ENCODE measurements at places on chromosomes 7 and 10.

DNA sequence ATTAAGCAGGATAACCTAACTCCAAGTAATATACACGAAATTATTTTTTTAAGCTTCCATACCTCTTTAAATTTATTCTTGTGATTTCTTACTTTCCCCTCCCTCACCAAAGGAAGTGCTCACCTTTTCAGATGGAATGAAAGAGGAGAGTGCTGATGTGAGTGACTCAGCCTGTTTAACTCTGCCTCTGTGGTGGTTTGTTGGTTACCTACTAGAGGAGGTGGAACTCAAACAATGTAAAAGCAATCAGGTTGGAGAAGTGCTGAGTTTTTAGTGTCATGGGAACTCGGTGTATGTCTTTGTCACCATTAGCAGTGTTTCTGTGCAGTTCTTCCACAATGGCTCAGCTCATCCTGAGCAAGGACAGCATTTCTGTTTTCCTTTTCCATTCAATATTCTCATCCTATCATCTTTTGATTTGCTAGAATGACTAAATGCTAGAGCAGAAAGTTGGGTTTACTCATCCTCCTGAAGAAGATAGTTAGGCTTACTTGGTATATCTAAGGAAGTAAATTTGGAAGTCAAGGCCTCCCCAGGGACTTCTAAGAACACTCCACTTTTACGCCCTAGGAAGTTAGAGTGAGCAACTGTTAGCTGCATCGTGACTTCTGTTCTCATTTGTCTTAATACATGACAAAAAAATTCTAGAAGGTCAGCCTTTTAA, 6.0 kb downstream of the ADD3 start:
- DNase-seq: no peak

GRCh38 chr7:27122077-27122910, 8.3 kb downstream of the HOXA4 start:
- DNase-seq: no peak

- no peak for DNase-seq
These were observed 12.1 kb upstream of the STK17A start for GRCh38 chr7:43570688-43571365.

- DNase-seq: no peak
These were observed 256.2 kb upstream of the CACNA2D1 start for GRCh38 chr7:82699773-82700186.

- DNase-seq: no peak
These were observed 326.1 kb downstream of the PLXDC2 start for GRCh38 chr10:20142311-20142710.

DNA sequence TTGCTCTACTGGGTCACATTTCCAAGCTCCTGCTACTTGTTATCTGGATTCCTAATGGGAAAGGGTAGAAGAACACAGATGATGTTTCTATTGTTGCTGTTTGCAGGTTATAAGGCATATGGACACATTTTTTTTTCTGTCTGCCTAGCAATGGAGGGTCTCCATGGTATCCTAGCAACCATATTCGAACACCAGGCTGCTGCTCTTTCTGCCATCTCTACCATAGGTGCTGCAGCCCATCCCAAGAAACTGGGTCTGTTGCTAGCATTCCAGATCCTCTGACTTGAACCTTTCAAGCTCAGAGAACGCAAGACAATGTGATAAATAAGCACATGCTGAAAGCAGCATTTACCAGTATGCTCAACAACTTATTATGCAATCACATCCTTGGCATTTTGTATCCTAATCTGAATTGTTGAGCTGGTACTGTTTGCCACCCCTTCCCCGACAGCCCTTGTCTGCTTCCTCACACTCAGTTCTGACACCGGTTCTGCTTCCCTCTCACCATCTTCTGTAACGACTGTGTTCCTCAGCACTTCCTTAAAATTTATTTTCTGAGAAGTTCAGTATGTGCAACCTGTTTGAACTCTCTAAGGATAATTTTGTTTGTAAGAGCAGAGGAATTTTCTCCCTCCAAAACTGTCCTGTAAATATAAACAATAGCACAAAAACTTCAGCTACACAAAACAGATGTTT, 6.2 kb downstream of the PRKG1 start:
- no peak for DNase-seq

DNA sequence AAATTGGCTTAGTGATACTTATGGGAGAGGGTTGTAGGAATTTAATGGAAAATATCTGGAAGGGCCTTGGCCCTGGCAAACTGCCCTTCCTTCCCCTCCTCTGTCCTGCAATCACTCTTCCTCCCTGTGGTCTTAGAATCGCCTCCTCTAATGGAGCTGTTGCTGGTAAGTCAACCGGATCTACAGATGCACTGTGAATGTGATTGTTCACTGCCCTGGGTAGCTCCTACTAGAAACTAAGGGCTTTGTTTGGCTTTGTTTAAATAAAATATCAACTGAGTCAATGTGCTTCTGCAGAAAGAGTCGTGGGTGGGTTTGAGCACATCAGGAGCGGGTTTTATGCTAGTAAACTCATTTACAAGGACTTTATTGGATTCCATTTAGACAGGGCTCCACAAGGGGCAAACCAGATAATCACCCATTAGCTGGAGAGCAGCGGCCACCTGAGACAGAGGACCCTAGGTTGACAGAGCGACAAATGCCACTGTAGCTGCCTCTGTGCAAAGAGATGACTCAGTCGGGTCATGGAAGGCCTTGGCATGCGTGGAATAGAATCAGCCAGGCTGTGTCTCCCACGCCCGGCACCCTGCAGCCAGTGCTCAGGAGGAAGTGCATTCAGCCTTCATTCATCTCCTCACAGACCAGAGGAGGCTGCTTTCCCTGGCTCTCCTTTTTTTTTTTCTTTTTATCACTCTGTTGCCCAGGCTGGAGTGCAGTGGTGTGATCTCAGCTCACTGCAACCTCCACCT, 97.9 kb downstream of the GAD2 start:
- DNase-seq: no peak

GRCh38 chr10:116490028-116490662, 55.6 kb upstream of the PNLIP start:
- DNase-seq: peak; percentile 2

- peak; percentile 7 for DNase-seq
These were observed 92.1 kb upstream of the SAMD8 start for GRCh38 chr10:75019370-75019769.

DNA sequence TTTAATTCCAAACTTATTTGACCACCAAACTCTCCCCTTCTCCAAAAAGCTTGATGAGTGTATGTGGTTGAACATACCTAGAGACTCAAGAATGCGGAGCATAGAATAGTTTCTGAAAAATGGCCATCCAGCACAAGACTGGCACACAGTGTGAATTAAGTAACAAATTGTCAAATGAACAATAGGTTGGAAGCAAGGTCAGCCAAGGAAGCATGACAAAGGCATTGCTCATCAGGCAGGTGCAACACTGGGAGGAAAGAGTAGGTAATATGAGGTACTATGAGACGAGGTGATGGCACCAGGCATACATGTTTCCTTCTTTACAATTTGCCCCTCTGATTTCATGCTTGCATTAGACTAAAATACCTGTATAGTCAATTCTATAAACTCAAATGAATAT, 73.7 kb downstream of the DKK1 start:
- DNase-seq: no peak

DNA sequence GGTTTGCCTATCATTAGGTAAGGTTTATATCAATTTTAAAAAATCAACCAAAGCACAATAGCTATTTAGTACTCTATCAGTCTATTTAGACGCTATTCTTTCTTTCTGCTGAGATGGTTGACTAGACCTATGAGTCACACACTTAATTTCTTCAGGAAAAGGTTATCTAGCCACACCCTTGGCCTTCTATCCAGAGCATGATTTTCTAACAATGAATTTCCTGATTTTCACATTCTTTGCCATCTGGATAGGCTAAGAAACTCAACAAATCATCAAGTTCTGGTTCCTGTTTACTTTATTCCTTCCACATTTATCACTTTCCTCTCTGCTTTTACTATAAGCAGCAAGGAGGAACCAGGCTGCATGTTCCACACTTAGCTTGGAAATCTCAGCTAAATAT, 8.1 kb downstream of the PRPS1L1 start:
- DNase-seq: no peak

GRCh38 chr7:68873616-68874015, 724.7 kb upstream of the AUTS2 start:
- DNase-seq: no peak

DNA sequence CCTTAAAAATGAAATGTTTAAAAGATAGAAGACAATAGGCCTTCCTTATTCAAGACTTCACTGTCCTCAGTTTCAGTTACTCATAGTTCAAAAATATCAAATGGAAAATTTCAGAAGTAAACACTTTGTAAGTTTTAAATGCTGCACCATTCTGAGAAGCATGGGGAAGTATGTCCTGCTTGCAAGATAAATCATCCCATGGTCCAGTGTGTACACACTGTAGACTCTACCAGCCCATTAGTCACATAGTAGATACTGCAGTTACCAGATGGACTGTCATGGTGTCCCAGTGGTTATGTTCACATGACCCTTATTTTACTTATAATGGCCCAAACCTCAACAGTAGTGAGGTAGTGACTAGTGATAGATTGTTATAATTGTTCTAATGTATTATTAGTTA, 69.5 kb downstream of the PTPN12 start:
- no peak for DNase-seq

DNA sequence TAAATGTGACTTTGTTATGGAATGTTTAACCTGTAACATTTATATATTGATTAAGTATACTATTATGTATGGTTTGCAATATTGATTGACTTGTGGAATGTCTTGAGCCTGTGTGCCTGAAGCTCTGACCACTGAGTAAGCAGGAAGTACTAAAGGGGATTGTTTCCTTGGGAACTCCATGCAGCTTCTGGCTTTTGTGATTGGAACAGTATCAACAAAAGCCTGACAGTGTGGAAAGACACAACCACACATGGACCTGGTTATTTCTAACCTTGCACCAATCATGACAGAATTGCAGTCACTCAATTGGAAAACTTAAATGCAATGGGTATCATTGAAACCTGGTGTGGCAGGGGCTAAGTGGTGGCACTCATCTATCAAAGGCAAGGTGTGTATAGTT, 45.5 kb upstream of the PIK3CG start:
- no peak for DNase-seq

DNA sequence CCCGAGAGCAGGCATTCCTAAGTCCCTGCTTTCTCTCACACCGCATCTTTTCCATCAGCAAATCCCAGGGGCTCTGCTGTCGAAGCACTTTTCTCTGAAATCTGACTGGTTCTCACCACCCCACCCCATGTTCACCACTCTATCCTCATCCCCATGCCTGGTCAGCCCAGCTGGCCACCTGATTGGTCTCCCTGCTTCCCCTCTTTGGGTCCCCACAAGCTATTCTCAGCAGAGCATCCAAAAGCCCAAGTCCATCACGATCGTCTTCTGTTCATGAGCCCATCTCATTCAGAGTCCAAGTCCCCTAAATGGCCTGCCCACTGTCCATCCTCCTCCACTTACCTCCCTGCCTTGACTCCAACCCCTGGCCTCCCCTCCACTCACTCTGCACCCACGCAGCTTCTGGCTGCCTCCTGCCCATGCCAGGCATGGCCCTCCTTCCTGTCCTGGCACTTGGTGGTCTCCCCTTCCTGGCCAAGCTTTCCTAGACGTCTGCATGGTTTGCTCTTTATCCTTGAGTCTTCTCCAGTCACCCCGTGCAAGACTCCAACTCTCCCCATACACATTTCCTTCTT, 1.6 kb upstream of the PPP2R2D start:
- DNase-seq: no peak

GRCh38 chr7:33592718-33593117, 312.6 kb upstream of the BMPER start:
- DNase-seq: no peak

DNA sequence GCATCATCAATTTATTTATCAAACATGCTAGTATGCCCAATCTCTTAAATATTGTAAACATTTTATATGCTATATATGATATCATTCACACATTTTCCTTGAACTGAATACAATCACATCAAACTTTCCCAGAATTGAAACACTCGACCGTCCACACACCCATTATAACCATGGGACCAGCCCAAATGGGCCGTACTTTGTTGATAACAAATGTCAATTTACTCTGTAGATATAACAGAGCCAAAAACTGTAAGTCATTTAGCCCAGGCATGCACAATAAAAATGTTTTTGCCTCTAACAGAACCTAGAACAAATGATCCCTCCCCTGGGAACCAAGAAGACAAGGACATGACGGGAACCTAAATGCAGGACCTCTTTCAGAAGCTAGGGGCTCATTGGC, 683 bp upstream of the ANKRD22 start:
- DNase-seq: no peak

GRCh38 chr7:22921386-22922086, 92.4 kb downstream of the HYCC1 start:
- no peak for DNase-seq

- DNase-seq: no peak
These were observed 39.6 kb downstream of the GLI3 start for GRCh38 chr7:42197451-42197850.

GRCh38 chr7:16980539-16980938, 98.8 kb upstream of the AGR3 start:
- no peak for DNase-seq

DNA sequence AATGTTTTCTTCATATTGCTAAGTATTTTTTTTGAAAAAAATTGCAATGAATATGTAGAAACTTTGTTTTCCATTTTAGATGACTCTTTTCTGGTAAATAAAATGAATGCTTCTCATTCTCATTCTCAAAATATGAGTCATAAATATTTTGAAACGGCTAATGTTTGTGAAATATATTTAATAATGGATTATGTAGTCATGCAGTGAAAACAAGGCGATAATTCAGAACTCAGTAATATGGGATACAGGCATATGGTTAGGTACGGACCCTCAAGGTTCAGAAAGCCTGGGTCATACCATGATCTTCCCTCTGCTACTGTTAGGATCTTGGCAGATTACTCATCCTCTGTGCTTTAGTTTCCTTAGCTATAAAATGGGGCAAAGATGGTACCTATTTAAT, 46.2 kb upstream of the SLC39A12 start:
- DNase-seq: no peak

- no peak for DNase-seq
These were observed 968 bp upstream of the OPN4 start for GRCh38 chr10:86653379-86653778.

DNA sequence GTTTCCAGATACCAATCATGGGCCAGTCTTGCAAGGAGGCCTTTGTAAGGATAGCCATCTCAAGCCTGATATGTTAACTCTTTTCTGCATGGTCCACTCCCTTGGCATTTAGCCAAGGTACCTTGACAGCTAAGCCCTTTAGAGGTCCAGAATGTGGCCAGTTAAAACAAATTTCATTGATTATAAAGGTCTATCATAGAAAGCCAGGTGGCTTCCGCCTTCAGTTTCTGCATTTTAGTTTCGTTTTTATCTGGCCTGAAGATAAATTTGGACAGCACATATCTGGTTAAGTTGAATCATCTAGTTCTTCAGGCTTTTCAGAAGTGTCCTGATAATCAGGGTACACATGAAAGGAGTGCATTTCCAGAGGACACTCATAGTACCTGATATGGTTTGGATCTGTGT, 30.7 kb downstream of the ANKIB1 start:
- no peak for DNase-seq

- no peak for DNase-seq
These were observed 580.4 kb downstream of the MAGI2 start for GRCh38 chr7:78873117-78873516.

- DNase-seq: no peak
These were observed 3.9 kb downstream of the DDX21 start for GRCh38 chr10:68959695-68960527.
